NCI-H446 treated with DMSO at 0.1 percent for 48 hours (cell line): ENCODE measurements at places on chromosomes 4 and X.
A peak's percentile ranks its signal among the peaks of the same experiment; 100 is the strongest.

DNA sequence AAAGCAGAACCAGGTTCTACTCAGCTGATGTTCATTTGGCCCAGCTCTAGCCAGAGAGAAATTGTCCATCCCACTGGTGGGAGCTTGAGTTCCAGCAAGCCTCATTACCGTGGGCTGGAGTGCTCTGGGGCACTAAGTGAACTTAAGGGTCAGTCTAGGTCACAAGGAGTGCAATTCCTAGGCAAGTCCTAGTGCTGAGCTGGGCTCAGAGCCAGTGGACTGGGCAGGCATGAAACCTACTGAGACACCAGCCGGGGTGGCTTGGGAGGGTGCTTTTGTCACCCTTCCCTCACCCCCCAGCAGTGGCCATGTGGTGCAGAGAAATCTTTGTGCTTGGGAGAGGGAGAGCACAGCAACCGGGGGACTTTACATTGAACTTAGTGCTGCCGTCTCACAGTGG lies 39.4 kb downstream of the GSX2 start:
- no peak for DNase-seq

- DNase-seq = no peak
Observed at GRCh38 chr4:90183254-90183653, 56.1 kb downstream of the CCSER1 start.

- no peak for DNase-seq
Observed at GRCh38 chr4:48654015-48654664, 125.9 kb downstream of the FRYL start.

DNA sequence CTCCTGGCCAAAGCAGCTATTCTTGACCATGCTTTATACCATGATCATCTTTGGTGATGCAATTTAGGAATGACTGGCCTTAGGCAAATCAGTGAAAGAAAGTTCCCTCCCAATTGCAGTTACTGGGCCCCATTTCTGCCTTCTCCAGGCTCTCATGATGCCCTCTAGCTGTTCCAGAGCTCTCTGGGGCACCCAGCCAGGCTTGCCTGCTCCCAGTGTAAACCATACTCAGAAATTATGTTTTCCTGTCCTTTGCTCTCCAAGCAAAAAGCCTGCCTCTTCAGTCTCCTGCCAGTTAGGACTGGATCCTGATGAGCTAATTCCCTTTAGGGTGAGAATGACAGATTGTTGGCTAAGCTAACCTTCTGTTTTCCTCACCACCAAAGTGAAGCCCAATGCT lies 85.3 kb upstream of the RBPJ start:
- peak; percentile 88 for DNase-seq

GRCh38 chr4:2332201-2332975 lies 70.5 kb upstream of the MXD4 start:
- no peak for DNase-seq

DNA sequence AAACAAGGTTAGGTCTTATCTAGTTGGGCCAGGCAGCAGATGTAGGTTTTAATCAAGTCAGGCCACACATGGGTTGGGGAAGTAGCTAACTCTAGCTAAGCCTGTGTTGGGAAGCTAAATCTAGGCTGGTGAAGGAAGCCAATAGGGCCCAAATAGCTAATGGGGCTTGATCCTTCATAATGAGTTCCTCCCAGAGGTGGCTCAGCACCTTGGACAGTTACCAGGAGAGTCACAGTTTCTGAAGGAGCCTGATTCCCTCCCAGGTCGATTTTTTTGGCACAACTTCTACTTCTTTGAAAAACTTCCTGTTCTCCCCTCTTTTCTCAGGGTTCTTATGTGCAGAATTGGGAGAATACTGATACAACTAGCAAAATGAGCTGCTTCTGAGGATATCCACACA lies 242.5 kb upstream of the PRPS2 start:
- DNase-seq = no peak

DNA sequence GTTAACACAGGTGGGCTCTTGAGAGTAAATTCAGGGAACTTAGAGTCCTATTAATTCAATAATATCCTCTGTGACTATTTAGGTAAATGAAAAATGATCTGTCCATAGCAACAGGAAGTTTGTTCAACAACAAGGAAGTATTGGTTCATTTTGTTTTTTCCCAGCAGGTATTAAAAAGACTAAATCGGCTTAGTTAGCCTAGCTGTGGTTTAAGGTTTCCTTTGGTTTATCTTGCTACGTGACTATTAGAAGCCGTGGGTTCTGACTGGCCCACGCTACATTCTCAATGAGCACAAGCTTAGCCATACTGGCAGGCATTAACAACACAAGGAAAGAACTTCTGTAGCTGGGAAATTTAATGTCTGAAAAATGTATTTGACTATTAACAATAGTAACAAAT lies 168.8 kb upstream of the HS3ST1 start:
- DNase-seq = no peak

DNA sequence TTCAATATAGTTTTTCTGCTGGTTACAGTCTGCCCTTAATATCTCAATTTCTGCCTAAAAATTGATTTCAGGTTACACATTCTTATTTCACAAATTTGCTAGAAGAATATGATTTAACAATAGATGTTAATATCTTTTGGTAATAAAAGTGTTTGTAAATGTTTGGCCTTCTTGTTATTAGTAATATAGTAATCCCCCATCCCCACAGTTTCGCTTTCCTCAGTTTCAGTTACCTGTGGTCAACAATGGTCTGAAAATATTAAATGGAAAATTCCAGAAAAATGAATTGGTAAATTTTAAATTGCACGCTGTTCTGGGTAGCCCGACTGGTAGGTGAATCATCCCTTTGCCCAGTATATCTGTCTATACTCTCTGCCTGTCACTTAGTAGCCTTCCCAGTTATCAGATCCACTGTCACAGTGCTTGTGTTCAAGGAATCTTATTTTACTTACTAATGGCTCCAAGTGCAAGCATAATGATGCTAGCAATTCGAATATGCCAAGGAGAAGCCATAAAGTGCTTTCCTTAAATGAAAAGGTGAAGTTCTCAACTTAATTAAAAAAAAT lies 3.5 kb upstream of the BMP2K start:
- no peak for DNase-seq

DNA sequence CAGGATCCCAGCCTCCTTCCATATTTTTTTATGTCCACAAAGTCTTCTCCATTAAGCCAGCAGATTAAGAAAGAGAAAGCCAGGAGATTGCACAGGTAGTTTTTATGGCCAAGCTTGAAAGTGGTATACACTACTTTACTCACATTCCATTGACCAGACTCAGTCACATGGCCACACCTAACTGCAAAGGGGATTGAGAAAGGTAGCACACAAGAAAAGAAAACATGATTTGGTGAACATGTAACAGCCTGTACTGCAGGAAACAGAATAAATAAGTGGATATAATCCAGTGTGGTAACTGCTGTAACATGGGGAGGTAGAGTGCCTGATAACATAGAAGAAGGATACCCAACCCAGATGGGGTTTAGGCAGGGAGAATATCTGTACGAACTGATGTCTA lies 43.9 kb downstream of the HOPX start:
- no peak for DNase-seq

GRCh38 chrX:30690330-30690729 lies 37.1 kb downstream of the GK start:
- no peak for DNase-seq

DNA sequence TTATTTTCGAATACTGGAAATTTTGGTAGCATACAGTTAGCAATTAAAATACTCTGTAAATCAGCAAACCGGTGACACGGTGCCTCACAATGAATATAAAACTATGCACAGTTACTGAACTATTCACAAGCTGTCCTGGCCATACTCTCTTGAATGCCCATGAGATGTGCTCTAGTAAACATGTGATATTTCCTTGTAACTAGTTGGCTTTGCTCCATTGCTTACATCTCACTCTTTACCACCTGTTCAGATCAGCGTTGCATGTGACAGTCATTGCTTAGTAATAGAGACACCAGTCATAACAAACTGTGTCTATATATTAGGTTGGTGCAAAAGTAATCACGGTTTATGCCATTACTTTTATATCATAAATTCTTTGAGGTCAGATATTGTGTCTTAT lies 897.9 kb upstream of the FTHL17 start:
- no peak for DNase-seq

DNA sequence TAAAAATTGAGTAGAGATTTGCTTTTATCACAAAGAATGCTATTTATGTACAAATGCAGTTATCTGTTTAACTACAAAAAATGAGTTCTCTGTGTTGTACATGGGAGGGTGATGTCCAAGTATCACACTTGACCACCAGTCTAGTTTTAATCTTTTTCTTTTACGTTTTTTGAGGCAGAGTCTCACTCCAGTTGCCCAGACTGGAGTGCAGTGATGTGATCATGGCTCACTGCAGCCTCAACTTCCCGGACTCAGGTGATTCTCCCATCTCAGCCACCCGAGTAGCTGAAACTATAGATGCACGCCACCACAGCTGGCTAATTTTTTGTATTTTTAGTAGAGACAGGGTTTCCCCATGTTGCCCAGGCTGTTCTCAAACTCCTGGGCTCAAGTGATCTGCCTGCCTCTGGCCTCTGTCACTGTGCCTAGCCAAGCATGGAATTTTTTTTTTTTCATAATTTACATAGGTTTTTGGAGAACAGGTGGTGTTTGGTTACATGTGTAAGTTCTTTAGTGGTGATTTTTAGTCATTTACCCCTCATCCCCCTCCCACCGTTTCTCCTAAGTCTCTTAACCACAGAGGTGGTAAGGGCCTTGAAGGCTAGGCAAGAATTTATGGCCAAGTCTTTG lies 47.9 kb upstream of the RPA4 start:
- no peak for DNase-seq
